CD4-positive, alpha-beta T cell treated with Interferon gamma for 1 hour (primary cell): ENCODE measurements at places on chromosomes 13 and 19.

DNA sequence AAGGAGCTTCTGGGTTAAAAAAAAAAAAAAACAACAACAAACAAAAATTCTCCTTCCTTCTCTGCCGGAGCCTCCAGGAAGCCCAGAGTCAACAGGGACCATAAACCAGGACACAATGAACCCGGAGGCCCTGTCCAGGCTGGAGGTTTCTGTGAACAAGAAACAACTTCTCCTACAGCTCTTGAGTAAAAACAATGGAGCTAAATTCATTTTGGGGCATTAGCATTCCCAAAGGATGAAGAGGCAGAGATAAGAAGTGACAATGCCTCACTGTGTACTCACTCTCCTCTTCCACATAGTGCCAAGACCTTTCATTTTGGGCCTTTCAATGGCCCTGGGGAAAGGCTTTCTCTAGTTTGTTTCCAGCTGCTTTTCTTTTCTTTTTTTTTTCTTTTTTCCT lies 9.0 kb downstream of the RHPN2 start:
- DNase-seq, result no peak

DNA sequence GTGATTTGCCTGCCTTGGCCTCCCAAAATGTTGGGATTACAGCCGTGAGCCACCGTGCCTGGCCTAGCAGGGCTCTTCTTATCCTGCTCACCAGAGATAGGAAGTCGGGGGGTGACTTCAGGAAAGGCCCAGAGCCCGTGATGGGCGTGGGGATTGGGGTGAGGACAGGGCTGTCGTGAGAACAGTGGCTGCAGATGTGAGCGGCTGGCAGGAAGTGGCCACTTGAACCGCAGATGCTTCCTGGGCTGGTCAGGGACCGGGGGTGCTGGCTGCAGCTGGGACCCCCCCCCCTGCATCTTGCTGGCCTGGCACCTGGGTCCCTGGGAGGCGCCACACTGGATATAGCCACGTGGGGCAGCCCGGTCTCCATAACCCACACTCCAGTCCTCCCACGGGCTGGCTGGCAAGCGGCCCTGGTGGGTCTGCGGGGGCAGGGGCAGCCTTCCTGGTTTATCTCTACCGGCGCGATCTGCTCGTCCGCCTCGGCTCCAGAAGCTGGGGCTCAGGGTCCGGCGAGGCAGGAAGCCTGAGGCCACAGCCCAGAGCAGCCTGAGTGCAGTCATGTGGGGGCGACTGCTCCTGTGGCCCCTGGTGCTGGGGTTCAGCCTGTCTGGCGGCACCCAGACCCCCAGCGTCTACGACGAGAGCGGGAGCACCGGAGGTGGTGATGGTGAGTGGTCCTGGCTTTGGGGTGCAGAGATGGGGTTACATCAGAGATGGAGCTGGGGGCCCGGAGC lies at the start of gene F2RL3:
Gene F2RL3 (plus strand): TSS at position 371 of the 737 bp plus-strand sequence. CDS start 191 bp downstream, at position 562.
- DNase-seq, result peak; percentile 7

- no peak for DNase-seq
Observed at GRCh38 chr19:19258589-19259338, 14.3 kb downstream of the TM6SF2 start.

GRCh38 chr19:7376151-7376852 lies 27.6 kb downstream of the ARHGEF18 start:
- DNase-seq, result no peak

DNA sequence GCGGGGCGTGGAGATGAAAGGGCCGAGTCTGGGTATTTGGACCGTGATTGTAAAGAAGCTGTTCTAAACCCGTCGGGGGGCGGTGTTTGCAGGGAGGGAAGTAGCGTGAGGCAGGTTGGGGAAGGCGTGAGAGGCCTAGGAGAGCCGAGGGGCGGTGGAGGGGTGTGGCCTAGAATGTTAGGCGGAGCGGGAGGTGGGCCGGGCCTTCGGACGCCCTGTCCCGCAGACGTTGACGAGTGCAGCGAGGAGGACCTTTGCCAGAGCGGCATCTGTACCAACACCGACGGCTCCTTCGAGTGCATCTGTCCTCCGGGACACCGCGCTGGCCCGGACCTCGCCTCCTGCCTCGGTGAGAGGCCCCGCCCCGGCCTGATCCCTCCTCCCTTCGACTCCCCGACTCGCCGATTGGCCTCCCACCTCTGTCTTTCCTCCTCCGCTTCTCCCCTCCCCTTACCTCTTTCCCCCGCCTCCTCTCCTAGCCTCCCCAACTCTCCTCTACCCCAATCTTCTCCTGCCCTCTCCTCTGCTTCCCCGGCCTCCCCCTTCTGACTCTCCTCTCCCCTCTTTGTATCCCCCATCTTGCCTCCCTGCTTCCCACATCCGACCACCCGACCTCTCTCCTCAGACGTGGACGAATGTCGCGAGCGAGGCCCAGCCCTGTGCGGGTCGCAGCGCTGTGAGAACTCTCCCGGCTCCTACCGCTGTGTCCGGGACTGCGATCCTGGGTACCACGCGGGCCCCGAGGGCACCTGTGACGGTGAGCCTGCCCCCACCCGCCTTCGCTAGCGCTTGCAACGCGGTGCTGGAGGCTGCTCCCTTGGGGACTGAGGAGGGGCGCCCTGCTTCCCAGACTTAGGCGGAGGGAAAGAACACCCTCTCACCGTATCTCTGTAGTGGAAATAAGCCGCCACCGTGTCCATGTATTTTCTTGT lies 12.8 kb downstream of the LTBP4 start:
- DNase-seq, result peak; percentile 85

DNA sequence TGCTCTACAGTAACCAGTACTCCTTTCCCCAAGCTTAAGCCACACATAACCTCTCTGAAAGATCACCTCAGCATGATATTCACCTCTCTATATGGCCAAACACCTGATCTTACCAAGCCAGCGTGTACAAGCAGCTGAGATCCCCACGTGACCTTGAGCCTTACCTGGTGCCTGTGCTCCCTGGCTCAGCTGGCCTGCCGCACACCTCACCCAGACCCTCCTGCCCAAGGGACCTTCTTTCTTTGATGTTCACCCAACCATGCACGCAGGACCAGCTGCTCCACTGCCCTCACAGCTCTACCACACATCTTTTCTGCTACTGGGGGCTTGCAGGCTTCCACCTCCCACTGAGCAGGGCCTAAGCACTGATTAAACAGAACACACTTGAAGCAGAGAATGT lies 9.0 kb downstream of the DHRS12 start:
- DNase-seq, result no peak

DNA sequence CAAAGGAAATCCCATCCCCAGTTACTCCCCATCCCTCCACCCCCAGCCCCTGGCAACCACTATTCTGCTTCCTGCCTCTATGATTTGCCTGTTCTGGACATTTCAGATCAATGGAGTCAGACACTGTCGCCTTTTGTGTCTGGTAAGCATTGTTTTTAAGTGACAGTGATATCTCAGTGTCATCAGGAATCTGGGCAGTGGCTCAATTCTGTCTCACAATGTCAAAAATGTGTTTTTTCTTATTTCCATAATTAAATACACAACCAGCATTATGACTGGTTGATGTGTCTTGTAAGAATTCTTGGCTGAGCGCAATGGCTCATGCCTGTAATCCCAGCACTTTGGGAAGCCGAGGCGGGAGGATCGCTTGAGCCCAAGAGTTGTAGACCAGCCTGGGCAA lies 20.2 kb upstream of the PGLS start:
- DNase-seq, result no peak

DNA sequence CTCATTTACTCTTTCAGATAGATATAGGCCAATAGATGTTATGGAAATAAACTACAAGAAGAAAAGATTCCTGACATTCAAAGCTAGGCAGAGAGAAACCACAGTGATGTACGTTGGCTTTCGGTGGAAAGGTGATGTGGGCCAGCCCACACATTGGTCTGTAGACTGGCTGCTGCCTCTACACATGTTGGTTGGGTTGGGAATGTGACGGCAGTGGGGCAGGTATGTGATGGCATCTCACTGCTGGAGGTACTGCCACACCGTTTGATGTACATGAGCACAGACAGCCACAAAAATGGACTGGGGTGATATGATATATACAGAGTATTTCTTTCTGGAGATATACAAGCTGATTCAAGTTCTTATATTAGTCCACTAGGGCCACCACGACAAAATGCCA lies 69.4 kb downstream of the C13orf42 start:
- DNase-seq, result no peak

DNA sequence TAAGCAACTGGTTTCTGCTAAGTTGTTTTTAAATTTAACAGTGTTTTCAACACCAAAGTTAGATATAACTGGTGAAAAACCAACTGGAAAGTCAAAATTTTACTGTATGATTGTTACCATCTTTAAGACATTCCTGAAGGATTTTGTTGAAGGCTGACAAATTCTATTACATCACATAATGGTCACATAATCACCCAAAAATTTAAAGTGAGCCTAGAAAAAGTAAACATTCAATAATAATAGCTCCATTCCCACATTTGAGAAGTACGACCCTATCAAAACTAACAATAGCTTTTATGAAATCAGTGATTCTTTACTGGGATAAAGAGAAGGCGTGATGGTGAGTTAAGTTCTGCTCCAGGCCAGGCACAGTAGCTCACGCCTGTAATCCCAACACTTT lies 51.6 kb downstream of the USP12 start:
- no peak for DNase-seq

GRCh38 chr19:15212711-15213110 lies 11.9 kb upstream of the NOTCH3 start:
- no peak for DNase-seq

DNA sequence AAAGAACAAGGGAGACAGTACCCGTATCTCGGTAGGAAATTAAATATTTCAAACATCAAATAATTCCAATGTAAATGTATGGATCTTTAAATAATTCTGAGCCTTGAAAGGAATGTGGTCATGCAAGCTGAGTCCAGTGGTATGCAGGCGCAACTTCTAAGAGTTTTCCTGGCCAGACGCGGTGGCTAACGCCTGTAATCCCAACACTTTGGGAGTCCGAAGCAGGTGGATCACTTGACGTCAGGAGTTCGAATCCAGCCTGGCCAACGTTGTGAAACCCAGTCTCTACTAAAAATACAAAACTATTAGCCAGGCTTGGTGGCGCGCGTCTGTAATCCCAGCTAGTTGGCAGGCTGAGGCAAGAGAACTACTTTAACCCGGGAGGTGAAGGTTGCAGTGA lies 1.1 kb upstream of the ZNF845 start:
- DNase-seq, result no peak

- peak; percentile 10 for DNase-seq
Observed at GRCh38 chr13:110538632-110539031, 22.9 kb downstream of the RAB20 start.

DNA sequence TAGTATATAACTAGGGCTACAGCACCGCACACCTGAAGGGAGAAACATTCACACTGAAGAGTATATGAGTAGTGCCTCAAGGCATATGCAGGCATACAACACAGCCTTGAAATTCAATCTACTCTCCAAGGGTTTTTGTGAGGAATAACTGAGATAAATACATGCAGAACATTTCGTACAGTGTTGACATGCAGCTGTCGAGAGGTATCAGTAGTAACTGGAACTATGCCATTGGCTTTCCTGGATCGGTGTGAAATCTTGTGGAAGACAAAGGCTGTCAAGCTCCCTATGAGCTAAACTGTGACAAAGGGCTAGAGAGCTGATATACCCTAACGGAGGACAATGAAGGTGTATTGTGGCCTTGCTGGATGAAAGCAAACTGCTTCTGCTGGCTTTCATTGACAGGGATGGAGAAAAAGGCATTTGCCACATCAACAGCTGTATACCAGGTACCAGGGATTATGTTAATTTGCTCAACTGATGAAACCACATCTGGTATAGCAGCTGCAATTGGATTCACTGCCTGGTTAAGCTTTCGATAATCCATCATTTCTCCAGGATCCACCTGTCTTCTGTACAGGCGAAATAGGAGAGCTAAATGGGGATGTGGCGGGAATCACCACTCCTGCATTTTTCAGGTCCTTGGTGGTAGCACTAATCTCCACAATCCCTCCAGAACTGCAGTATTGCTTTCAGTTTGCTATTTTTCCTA lies 16.3 kb downstream of the MTRF1 start:
- DNase-seq, result no peak

- no peak for DNase-seq
Observed at GRCh38 chr13:30907121-30907861, 1.2 kb downstream of the MEDAG start.

- DNase-seq, result no peak
Observed at GRCh38 chr19:11070123-11070522, 19.1 kb upstream of the LDLR start.

DNA sequence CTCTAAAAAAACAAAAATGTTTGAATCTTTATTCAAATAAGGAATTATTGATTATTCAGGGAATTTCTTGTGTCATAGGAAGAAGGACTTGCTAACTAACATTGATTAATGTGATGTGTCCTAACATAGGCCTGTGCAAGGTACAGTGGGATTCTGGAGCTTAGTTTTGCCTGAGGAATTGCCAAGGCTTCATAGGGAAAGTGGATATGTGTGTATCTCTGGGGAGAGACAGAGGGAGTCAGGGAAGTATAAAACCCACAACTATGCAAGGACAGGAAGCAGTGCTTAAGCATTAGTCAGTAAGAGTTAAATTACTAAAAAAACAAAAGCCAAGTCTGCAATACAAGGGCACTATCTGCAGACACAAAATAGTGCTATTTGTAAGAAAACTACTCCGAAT lies 59.6 kb downstream of the WDFY2 start:
- DNase-seq, result no peak

- no peak for DNase-seq
Observed at GRCh38 chr13:80618781-80619180, 277.9 kb upstream of the SPRY2 start.

- no peak for DNase-seq
Observed at GRCh38 chr13:67235265-67235664, 5.1 kb upstream of the PCDH9 start.

GRCh38 chr19:28316464-28316863 lies 896.5 kb downstream of the UQCRFS1 start:
- no peak for DNase-seq

- DNase-seq, result no peak
Observed at GRCh38 chr19:40872209-40872608, 9.8 kb downstream of the CYP2A7 start.

GRCh38 chr13:60501236-60501635 lies 104.2 kb downstream of the TDRD3 start:
- DNase-seq, result no peak
